ENCODE measurements at places on chromosomes 4 and X.

GRCh38 chr4:84258905-84259830 lies 239.9 kb downstream of the NKX6-1 start:
- DNase-seq: peak; percentile 9

GRCh38 chrX:110420771-110421499 lies 62.3 kb downstream of the RTL9 start:
- no peak for DNase-seq

- no peak for DNase-seq
Measured at GRCh38 chr4:46249516-46249915, 125.7 kb upstream of the GABRG1 start.

GRCh38 chrX:13794417-13794816 lies 22.5 kb downstream of the GPM6B start:
- DNase-seq: no peak

GRCh38 chr4:4890574-4891255 lies 31.2 kb downstream of the MSX1 start:
- no peak for DNase-seq

GRCh38 chr4:2442175-2442993 lies 23.6 kb downstream of the CFAP99 start:
- no peak for DNase-seq

GRCh38 chrX:102155806-102156179 lies at the start of gene BEX5:
TSS of gene BEX5 (minus strand) at chrX:102155977. CDS start at chrX:102154265, 1,712 bp downstream.
- DNase-seq: peak; percentile 50

GRCh38 chr4:21765810-21766407 lies 182.7 kb downstream of the KCNIP4 start:
- peak; percentile 60 for DNase-seq

- DNase-seq: no peak
Measured at GRCh38 chr4:174260099-174260498, 23.4 kb downstream of the FBXO8 start.
